Progenitor cell of endocrine pancreas (in vitro differentiated cells): ENCODE measurements at places on chromosomes 6 and 20.

- no peak for DNase-seq
Observed at GRCh38 chr6:46357591-46357990, 133.7 kb downstream of the RCAN2 start.

GRCh38 chr6:100217225-100218012 lies 223.4 kb upstream of the MCHR2 start:
- DNase-seq, result no peak

GRCh38 chr6:132005178-132005577 lies 54.0 kb upstream of the CCN2 start:
- no peak for DNase-seq

DNA sequence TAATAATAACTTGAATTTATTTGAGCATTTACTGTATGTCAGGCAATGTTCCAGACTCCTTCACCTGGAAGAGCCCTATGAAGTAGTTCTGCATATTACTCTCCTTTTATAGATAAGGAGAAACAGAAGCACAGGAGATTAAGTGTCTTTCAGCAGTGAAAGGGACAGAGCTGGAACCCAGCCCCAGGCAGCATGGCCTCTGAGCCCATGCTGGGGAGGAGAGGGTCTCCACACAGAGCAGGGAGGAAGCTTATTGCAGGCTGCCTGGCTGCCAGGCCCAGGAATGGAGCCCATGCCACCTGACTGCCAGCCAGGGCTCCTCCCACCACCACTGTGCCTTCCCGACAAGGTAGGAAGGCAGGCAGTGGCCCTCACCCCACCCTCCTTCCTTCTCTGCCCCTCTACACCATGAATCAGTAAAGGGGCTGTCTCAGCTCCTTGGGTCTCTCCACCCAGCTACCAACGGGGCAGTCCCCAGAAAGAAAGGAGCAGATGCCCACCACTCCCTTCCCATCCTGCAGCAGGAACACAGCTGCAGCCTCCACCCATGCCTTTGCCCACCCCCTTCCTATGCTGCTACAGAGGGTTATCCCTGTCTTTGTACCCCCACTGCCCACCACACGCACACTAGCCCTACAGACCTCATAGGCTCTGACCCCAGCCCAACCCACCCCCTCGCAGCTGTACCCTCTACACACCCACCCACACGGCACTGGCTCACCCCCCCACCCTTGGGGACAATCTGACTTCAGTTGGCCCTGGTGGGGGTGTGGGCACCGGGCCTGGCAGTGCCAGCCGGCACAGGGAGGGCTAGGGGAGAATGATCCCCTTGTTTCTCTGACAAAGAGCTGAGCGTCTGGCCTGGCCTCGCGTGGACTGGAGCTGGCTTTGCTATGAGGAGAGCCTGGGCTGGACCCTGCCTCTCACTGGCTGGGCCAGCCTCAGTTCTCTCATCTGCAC lies 41.8 kb downstream of the TFEB start:
- DNase-seq, result no peak

GRCh38 chr20:17345321-17345720 lies 118.5 kb downstream of the PCSK2 start:
- no peak for DNase-seq

DNA sequence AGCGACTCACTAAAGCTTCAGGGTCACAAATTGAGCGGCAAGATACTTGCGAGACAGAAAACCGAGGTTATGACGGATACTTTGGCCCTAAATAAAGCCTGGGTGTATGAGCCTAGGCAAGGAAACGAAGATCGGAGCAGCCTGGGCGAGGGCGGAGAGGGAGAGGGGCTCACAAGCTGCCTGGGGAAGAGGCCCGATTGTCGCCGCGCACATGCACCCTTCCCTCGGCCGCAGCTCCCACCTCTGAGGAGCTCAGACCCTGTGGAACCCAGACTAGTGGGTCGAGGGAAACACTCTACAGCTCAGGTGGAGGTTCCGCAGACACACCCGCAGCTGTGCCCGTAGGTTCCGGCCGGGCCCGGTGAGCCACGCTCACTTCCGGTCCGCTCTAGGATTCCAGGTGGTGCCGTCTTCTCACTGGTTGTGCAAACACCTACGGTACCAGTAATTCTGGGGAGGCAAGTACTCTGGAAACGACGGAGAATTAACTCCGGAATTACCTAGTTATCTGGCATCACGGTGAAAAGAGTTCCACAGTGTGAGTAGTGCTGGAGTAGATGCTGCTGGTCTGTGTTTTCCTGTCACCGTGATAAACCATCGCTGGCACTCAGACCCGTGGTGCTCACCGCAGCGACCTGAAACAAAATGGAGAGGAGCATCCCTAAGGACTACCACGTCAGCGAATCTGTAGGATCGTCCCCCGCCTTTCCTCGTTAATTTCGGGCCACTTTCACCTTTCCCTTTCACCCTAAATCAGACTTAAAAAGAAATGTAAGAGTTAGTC lies 61.5 kb downstream of the GPX5 start:
- peak; percentile 56 for DNase-seq

DNA sequence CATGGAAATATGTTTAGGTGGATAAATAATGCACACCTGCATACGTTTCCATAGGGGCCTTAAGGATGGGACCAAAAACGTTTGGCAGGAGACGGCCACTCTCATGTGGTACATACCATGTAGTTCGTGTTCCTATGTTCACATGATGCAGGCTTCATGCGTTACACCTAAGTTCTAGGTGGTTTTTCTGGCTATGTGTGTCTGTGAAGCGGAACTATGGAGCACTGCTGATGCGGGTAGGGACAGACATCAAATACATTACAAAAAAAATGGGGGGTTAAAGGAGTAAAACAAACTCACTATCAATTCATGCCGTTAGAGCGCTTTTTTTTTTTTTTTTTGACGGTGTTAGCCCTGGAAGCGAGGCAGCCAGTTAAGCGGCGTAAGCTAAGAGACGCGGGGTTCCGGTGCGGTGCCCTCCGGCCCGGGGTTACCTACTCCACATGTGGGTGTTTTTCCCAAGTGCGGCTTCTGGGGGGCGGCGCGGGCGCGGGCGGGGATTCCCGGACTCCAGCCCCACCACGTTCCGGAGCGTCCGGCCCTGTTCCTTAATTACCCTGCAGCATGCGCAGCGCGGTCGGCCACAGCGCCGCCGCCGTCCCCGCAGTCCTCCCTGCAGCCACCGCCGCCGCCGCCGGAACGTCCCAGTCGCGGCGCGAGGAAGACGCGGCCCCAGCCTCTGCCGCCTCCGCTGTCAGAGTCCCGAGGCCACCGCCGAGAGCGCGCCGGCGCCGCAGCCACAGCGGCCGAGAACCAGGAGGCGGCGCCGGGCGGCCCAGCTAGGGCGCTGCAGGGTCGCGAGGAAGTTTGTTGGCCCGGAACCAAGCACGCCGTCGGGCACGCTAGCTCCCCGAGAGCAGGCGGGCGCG lies 648 bp downstream of the COL19A1 start:
- peak; percentile 72 for DNase-seq

DNA sequence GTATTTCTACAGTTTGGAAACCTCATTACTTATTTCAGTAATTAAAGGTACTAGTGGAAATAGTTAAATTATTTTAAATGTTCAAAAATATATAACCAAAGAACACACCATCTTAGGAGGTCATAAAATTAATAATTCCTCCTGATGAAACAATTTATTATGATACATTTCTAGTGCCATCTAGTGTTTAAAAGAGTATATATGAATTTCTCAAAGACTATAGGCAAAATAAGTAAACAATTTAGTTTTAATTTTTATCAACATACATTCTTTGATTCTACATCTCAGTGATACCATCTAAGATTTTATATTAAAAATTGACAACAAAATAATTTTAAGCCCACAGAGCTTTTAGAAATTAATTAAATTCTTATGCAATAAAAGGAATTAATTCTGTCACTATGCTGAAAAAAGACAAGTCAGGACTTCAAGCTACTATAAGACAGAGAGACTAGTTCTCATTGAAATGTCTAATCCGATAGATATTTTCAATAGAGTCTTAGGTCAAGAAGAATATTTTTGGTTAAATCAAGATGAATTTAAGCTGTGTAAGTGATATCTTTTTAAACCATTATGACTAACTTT lies 107.8 kb upstream of the RNF217 start:
- DNase-seq, result no peak

GRCh38 chr20:23926944-23927872 lies 47.7 kb upstream of the CST5 start:
- DNase-seq, result no peak

DNA sequence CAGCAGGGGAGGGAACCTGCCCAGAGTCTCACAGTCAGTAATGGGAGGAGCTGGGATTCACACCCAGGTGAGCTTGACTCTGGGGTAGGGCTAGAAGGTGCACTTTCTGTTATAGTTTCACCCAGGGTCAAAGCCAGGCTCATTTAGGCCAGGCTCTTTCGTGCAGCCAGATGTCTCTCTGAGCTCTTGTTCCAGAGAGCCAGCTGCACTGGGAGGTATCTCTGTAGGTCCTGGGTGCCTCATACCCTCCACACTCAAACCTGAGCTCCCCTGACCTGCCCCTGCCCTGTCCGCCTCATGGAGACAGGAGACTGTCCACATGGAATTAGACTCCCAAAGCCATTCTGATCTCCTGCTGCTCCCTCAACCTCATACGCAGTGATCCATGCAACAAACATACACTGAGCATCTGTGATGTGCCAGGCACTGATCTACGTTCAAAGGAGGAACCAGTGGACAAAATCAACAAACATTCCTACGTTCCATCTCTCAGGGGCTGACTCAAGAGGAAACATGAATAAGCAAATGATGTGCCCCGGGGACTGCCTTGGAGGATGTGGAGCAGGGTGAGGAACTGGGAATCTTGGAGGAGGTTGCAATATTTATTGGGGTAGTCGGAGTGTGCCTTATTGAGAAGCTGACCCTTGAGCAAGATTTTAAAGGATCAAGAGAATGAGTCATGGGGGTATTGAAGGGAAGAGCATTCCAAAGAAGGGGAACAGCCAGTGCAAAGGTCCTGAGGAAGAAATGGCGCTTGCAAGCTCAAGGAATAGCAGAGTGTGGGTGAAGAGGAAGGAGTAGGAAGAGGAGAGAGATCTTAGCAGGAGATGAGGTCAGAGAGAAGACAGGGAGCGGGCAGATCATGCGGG lies 71.3 kb upstream of the TOX2 start:
- no peak for DNase-seq

DNA sequence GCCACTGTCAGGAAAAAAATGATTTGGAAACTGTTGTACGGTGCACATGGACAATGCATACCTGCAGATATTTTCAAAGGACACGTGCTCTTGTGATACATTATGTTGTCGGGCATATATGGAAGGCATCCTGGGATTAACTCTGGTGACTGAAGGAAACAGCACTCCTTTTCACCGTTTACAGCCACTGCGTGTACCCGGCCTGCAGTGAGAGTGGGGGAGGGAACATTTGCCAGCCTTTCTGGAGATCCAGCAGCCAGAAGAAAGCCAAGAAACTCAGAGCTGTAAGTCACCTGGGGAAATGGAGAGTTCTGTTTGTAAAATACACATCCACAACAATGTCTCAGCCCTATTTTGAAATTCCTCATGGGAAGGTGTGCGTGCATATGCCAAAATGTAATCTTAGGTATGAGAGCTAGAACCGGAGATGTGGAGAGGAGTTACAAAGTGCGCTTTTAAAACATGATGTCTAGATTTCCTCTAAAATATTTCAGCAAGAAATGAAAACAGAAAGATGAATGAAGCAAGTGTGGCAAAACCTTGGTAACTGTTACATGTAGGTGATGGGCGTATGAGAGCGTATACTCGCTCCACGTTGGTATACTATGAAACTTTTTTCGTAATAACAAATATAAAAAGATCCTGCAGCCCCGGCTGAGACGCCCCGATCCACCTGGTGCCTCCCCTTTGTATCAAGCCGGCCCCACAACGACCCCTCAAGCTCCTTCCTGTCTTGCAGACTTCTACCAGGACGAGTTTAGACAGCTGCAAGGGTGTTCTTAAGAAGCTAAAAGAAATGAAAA lies 8.6 kb upstream of the FOXF2 start:
- no peak for DNase-seq

DNA sequence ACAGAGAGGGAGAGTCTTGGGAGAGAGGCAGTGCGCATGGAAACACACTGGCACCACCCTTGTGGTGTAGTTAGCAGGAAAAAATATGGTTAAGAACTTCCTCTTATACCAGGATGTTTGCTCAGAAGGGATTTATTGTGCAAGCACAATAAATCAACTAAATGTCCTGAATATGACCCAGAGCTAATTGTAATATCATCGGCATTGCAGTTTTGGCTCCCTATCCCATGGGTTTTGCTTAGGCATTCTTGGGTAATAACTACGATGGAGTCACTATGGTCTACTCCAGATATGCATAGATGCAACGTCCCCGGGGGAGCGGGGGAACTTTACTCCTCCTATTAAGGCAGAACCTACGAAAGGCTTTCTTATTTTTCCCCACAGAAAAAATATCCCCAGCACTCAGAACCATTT lies 751.6 kb downstream of the EYS start:
- no peak for DNase-seq

- no peak for DNase-seq
Observed at GRCh38 chr6:160714731-160715316, 12.8 kb downstream of the PLG start.

- peak; percentile 30 for DNase-seq
Observed at GRCh38 chr6:21588481-21589351, 4.8 kb upstream of the SOX4 start.

DNA sequence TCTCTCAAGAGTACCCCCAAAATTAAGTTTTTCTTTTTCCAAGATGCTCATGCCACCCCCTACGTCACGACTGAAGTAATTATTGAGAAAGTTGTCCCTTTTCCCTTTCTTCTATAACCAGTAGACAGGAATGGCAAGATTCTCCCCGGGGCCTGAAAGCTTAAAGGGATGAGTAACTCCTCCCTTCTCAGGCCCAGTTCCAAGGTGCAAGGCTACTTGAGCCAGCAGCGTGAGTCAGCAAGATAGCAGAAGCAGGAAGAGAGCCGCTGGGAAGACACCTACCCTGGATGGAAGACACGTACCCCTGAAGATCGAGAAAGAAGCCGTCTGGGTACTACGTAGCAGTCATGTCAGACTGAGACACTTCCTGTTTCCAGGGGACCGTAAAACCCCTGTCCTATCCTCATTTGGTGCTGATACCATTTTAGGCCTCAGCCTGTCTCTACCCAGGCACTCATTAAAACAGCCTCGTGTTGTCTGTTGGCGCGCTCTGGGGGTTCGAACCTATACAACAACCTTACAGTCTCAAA lies 241.0 kb downstream of the ADGRG6 start:
- DNase-seq, result no peak

DNA sequence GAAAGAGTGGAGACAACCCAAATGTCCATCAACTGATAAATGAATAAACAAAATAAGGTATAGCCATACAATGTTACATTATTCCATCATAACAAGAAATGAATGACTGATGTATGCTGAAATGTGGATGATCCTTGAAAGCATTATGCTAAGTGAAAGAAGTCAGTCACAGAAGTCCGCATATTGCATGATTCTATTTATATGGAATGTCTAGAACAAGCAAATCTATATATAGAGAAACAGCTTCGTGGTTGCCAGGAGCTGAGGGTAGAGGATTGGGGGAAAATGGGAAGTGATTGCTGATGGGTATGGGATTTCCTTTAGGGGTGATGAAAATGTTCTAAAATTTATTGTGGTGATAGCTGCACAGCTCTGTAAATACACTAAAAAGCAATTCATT lies 196.8 kb downstream of the ATXN1 start:
- no peak for DNase-seq
